NCI-H2029 treated with DMSO at 0.1 percent for 48 hours (cell line): ENCODE measurements at places on chromosomes 6 and 20.

DNA sequence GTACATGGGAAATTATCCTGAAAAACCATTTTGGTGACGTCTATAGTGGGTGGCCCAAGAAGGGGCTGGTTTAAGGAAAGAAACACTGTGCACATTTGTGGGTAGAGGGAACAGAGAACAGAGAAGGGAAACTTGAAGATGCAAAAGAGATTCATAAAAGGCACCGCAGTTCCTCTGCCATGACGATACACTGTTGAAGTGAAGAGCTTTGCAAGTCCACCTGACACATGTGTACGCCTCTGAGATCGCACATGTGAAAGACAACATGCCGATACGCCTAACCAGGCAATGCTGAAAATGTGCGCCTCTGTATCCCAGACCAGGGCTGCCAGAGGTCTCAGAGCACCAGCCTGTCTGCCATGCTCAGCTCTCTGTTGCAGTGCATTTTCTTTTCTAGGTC, 180.9 kb downstream of the KIF16B start:
- no peak for DNase-seq

- DNase-seq = no peak
Observed at GRCh38 chr20:33408716-33409654, 7.7 kb upstream of the CDK5RAP1 start.

DNA sequence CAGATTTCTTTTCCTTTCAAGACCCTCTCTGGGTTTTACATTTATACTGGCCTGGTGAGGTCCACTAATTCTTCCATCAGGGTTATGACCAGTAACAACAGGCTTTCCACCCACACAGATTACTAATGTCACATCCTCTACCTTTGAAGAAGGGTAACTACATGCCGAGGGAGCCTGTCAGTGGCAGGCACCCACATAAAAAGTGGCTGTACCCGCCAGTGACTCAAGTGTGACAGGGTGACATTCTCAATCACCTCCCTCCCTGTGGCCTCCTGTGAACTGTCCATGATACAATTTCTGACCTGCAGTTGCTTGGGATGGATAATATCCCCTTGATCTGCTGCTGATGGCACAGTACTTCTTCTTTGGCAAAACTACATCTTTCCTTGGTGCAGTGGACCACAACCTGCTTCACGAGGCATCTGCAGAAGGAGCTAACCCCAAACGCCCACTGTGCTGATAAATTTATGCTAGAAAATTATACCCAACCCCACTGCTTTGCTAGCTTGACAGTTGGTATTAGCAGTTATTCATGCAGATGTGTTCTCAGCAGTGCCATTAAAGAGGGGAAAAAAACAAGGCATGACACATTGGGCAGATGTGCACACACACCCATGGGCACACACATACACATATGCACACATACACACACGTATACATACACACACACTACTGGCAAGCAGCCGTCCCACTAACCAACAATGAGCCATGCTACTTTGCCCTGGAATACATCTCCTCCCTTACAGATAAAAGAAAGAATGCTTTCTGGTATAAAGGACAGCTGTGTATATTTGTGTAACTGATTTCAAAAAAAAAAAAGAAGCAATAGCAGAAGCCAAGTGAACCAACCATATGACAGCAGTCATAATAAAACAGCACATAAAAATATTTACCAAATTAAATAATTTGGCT, 20.8 kb downstream of the GFOD1 start:
- no peak for DNase-seq

DNA sequence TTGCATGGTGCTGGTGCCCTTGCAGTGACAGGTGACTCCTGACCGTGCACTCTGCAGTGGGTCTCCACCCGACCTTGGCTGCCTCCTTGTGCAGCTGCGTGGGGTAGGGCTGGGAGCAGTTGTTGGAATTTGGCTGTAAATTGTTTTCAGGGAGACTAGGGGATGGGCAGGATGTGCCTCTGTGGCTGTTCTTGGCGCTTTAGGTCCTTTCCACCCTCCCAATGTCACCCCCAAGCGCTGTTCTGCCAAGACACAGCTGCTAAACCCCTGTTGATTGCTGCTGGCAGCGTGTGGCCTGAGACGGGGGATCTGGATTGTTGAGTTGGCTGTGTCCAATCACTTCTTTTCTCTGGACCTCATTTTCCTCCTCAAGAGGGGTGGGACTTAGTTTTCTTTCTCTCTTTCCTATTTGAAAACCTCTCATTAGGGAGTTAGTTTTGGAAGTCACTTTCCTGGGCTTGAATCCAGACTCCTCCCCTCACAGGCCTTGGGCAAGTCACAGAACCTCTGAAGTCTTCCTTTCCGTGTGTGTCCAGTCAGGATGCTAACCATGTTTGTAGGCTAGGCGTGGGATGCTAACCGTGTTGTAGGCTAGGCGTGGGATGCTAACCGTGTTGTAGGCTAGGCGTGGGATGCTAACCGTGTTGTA, 8.5 kb downstream of the IGF2R start:
- no peak for DNase-seq

- no peak for DNase-seq
Observed at GRCh38 chr6:79628466-79629288, 2.5 kb upstream of the SH3BGRL2 start.

DNA sequence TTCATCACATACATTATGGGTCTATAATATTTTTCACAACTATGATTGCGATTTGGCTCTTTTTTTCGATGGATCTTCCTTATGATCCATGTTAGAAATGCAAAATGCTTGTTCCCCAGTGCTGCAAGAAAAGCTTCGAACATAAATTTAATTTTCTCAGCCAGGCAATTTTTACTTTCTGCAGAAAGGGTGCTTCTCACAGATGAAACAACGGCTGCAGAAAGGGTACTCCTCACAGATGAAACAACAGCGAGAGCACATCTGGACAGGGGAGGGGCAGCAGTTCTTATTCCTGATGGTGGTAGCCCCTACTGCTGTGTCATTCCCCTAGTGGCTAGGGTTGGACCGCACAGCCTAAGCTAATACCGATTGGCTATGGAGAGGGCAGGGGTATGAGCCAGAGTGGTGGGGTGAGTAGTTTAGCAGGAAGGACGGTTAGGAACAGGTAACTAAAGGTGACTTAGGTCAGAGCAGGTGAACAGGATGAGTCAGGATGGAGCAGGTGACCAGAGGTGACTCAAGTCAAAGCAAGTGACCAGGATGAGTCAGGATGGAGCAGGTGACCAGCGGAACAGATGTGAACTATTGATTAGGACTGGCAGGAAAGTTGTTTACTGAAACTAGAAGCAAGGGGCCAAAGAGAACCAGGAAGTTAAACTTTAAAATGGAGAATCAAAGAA, 13.4 kb upstream of the TREML4 start:
- no peak for DNase-seq

GRCh38 chr6:166551754-166552495, 34.6 kb downstream of the RAMACL start:
- no peak for DNase-seq
